ENCODE measurements at places on chromosomes 1 and 21.

DNA sequence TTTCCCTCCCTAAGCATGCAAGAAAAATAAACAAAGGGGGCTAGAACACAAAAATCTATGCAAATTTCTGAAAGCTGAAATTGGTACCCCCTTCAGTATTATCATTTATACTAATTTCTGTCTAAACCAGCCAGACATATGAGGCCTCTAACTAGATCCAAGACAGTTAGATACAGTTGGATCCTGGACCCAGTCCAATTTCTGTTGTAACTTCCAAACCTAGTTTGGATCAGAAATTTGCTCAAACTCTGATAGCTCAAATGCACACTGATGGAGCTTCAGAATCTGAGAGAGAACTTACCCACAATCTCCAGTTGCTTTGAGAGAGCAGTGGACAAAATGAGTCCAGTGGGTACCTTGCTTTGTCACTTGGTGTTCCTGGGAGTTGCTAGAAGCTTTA is 11.9 kb downstream of the CEP350 start:
- DNase-seq = no peak

DNA sequence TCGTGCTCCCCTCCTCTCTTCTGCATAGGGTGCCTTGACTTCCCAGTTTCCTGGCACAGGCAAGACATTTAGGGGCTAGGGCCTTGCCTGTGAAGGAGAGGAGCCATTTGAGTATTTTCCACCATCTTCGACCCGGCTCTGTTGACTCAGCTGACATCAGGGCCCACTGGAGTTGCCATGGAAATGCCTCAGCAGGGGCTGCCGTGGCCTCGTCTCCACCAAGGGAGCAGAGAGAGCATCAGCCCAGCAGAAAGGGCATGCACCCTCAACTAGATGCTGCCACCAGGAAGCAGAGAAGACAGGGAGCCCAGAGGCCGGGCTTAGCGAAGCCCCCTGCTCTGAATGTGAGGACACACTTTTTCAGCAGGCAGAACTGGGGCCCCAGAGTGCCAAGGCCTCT is 101.9 kb upstream of the ACTL8 start:
- no peak for DNase-seq

DNA sequence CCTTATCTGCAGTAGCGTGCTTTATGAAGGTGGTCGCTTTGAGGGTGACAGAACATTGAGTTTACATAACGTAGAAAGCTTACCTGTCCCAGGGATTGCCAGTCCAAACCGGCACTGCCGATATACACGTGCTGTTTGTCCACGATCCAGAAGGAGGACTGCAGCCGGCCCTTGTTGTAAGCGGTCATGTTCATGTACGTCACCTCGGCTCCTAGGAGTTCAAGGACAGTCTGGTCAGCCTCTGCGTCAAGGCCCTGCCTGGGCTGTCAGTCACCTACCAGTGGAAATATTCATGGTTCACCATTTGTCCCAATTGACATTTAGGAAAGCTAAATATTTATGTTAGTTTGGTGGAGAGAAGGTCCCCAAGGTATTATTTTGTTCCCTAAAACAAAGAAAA is 221.0 kb upstream of the MAP1LC3C start:
- DNase-seq = no peak

DNA sequence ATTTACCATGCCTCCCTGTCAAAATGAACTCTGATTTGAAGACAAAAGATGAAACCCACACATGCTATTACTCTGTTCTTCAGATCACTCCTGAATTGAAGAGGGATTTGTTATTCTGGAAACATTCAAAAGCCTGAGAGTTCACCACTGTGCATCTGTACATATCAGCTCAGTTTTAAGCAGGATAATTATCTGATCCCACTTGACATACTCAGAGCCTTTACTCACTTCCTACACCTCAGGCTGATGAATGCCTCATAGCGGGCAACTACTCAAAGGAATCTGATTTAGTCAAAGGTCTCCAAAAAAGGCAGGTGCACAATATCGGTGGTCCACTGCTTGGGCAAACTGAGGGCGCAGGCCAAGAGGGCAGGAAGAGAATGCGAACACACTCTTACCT is 47.5 kb upstream of the LPAR3 start:
- no peak for DNase-seq

GRCh38 chr1:6727535-6727934 is 25.9 kb upstream of the DNAJC11 start:
- DNase-seq = peak; percentile 59
